ENCODE measurements at places on chromosomes 6 and 20.

GRCh38 chr20:7792150-7792869 lies 147.9 kb downstream of the HAO1 start:
- no peak for DNase-seq

DNA sequence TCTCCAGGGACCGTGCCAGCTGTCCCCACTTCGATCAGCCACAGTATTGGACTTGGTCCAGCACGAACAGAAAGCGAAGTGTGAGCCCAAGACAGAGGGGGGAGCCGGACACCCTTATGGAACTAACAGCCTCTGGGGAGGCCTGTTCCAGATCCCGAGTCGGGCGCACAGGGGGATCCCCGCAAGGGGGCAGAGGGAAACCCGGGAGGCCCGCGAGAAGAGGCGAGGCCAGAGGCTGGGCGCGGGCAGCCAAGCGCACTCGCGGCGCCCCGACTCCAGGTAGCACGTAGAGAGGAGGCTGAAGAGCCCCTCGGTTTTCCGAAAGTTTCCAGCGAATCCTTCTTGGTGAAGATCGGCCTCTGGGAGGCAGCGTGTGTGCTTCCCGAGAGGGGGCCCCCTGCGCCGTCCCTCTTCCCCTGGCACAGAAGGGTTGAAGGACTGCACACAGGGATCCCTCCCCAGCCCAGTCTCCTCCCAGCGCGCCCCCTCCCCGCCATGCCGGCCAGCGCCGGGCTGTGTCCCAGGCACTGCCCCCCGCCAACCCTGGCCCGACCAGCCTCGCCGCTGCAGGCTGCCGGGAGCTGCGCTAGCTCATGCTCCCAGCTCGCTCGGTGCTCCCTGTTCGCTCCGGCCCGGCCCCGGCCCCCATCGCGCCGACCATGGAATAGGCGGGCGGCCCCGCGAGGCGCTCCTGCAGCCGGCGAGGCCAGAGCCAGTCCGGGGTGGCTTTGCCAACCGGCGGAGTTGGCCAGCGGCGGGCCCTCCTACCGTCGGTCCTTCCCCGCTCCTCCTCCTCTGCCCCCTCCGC lies 577 bp upstream of the SLC24A3 start:
- DNase-seq, result peak; percentile 47

DNA sequence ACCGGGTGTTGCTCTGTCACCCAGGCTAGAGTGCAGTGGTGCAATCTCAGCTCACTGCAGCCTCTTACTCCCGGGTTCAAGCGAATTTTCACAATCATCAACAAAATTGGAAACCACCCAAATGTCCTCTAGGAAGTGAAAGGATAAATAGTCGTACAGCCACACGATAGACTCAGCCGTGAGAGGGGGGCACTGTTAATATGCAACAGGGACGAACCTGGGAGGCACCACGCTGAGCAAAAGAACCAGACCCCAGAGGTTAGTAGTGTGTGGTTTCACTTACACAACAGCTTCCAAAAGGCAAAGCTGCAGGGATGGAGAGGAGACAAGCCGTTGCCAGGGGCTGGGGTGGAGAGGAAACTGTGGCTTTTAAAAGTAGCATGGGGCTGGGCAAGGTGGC lies 30.1 kb upstream of the NTSR1 start:
- no peak for DNase-seq

- no peak for DNase-seq
These were observed 95.8 kb downstream of the ARMC2 start for GRCh38 chr6:108944071-108944470.

GRCh38 chr6:15960740-15961634 lies 167.9 kb upstream of the MYLIP start:
- DNase-seq, result no peak

DNA sequence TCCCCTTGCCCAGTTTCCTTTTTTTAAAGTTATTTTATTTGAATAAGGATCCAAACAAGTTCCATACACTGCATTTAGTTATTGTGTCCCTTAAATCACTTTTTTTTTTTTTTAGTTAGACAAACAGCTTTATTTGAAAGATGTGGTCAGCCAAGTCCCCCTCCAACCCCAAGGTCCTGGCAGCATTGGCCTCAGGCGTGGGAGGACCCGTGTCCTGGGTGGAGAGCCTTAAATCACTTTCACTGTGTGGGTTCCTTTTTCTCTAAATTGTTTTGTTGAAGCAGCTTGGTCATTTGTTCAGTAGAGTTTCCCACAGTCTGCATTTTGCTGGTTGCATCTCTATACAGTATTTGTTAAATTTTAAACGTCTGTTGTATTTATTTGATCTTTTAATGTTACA lies 5.2 kb upstream of the TBCC start:
- DNase-seq, result no peak

- DNase-seq, result no peak
These were observed 792 bp upstream of the MICA start for GRCh38 chr6:31402324-31403282.

GRCh38 chr20:60223174-60223573 lies 265.0 kb downstream of the CDH26 start:
- no peak for DNase-seq

- no peak for DNase-seq
These were observed 141.2 kb downstream of the PDE7B start for GRCh38 chr6:135992739-135993138.

- DNase-seq, result no peak
These were observed 48.2 kb downstream of the TSHZ2 start for GRCh38 chr20:53020376-53020775.

GRCh38 chr6:132390017-132390416 lies 11.3 kb downstream of the MOXD1 start:
- DNase-seq, result no peak

DNA sequence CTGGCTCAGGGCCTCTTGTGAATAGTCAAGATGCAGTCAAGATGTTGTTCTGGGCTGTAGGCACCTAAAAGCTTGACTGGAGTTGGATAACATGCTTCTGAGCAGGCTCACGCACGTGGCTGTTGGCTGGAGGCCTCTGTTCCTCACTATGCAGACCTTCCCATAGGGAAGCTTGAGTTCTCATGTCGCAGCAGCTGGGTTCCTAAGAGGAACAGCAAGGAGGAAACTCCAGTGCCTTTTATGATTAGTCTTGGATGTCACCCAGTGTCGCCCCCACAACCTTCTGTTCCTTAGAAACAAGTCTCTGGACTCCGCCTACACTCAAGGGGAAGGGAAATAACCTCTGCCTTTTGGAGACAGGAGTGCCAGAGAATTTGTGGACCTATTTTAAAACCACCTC lies 210.7 kb downstream of the BCAS1 start:
- no peak for DNase-seq

DNA sequence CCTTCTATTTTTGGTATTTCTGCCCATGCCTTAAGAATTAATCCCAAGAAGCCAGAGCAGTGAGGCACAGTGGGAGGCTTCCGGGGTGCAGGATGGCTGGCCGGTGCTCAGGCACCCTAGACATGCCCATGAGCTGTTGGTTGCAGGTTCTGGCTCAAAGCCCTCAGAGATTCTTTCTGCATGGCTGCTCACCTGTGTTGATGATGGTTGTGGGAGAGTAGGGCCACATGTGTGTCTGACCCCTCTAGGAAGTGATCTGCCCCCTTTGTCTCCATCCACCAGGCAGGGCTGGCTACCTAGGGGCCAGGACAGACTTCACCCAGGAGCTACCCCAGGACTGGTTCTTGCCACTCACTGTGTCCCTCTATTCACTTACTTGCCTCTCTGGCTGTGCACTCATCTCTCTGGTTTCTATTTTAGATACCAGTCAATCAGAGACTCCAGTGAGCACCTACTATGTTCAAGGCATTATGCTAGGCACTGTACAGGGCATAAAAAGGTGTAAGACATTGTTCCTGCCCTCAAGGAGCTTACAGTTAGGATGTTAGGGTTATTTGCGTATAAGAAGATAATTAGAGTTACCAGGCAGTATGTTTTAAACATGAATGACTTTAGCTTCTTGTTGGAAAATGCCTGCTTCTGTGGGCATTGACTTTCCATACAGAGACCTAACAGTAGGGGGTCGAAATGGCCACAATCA lies 16.8 kb downstream of the CD83 start:
- DNase-seq, result no peak

Data from fibroblast of skin of back (primary cell).